ENCODE measurements at places on chromosomes 3 and 15.

DNA sequence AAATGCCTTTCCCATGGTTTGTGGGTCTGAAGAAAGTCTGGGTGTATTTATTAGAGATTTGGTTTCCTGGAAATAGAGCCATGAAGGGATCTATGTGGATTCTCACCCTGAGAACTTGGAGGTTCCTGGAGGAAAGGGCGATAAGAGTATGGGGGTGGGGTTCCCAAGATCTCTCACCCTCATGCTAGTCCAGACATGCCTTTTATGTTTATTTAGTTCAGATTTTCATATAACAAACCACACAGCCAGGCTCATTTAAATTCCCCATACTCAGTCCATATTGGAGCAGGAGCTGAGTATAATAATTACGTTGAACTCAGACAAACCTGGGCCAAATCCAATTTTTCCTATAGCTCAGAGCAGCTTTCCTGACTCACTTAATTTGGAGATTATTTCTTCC, 566.6 kb downstream of the GOLGA6L6 start:
- no peak for DNase-seq

- DNase-seq: no peak
These were observed at the start of gene SLC7A14 for GRCh38 chr3:170585937-170586310. SLC7A14 (minus strand) TSS chr3:170586075; CDS start chr3:170526936, 59,139 bp downstream.

GRCh38 chr3:68893600-68894239, 38.6 kb downstream of the TAFA4 start:
- no peak for DNase-seq

DNA sequence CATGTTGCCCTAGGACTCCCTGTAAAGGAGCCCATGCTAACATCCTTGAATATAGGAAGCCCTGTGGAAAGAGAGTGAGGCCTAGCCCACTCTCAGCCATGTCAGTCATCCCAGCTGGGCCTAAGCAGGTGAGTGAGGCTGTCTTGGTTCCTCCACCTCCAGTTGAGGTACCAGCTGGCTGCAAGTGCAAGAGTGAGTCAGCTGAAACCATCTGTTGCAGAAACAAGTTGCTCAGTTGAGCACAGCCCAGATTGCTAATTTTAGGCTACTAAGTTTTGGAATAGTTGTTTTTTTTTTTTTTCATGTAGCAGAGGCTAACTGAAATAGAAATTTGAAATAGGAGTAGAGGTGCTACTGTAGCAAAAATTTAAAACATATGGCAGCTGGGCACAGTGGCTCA, 43.7 kb upstream of the ADPGK start:
- no peak for DNase-seq

GRCh38 chr15:88842156-88842555, 38.9 kb downstream of the ACAN start:
- no peak for DNase-seq

- no peak for DNase-seq
These were observed 117.0 kb upstream of the TSPAN3 start for GRCh38 chr15:77187751-77188464.

- DNase-seq: no peak
These were observed 10.8 kb downstream of the ASB14 start for GRCh38 chr3:57281715-57282114.

GRCh38 chr3:141400073-141400971, 32.0 kb downstream of the ZBTB38 start:
- no peak for DNase-seq

DNA sequence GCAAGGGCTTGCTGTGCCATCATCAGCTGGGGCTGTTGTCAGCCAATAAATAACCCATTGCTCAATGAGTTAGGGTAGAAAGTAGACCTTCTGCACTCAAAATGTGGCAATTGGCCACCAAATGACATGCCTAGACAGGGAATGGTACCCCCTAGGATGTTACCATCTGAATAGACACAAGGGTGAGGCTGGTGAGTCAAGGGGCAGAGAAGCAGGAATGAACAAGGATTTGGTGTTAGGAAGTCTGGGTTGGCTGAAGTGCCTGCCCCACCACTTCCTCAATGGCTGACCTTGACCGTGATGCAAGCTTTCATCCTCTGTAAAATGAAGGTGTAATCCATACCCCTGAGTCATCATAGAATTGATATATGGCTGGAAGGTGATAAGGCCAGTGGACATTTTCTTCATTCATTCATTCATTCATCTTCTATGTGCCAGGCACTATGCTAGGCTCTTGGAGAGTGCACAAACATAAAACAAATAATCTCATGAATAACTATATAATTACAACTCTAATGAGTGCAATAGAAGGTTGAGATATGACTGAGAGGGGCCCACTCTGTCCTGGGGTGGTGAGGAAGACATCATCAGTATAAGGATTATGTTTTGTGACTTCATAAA, 4.4 kb upstream of the CA12 start:
- no peak for DNase-seq

DNA sequence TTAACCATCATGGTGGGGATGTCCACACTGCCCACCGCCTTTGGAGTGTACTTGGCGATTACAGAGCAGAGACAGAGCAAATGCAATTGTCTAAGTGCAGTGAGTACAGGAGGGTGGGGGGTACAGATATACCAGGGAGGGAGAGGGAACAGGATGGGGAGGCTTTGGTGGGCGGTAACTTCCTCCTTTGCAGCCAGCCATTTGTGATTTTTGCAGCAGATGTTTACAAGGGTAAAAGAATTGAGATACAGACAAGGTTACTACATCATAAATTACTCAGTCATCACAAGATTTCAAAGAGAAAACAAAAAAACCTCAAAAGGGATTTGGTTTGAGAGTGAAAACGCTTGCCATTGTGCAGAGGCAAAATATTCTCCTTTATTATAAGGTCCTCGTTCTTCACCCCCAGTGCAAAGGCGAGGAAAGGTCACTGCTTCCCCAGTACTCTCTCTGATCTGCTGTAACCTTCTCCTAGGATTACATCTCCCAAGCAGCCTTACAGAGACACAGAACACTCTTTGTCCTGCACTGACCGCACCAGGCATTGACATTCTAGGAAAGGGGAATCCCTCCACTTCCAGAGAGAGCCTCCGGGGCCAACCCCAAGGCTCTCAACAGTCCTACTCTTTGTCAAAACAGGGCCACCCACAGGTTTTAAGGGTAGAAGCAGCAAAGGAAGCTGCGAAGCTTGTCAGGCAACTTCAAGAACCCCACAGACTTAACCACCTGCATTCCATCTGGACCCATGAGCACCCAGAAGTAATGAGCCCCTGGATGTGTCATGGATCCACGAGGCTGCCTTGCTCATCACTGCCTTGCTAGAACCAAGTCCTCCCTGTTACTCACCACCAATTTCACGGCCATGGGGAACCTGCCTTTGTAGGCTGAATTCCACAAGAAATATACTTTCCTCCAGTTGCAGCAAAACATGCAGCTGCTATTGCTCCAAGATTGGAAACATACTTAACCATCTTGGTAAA, 117.3 kb downstream of the ADAMTS17 start:
- no peak for DNase-seq

DNA sequence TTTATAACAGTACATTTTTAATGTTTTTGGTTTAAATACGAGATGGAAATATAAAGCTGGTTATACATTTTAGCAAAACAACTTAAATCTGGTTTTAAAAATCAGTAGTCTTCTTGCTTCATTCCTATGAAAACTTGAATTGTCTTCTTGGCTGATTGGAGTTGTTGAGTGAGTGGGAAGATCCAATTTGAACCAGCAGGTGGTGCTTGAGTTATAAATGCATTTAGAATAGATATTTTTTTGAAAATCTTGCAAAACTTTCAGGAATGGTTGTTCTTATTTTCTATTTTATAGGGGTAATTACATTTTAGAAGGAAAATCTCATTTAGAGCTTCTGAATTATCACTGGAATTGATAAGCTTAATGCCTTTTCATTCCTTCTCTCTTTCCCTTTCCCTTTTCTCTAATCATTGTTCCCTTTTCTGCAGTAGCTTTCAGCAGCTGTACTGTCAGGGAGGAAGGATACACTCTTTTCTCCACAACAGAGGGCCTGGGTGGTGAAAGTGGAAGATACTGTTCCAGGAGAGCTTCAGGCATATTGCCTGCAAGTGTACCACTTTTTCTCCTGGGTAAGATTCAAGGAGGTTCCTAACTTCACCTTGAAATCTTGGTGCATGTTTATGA, 335.6 kb downstream of the NLGN1 start:
- no peak for DNase-seq

- no peak for DNase-seq
These were observed 325.0 kb downstream of the OTOL1 start for GRCh38 chr3:161821591-161821990.

DNA sequence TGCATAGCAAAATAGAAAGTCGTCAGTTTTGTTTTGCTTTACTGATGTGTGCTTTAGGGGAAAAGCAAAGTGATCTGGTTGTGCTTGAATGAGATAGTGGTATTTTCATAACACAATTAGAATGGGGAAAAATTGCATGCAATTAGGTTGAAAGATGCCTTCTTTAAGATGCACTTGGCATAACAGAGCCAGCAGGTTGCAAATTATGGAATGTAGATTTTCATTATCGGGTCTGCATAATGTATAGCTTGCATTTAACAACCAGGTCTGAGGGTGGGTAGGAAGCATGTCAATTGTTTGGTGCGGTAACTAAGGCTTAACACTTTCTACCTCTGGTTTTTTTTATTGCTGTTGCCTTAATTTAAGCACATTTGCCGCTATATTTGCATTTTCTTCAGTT, 370.7 kb upstream of the MCTP2 start:
- no peak for DNase-seq

- DNase-seq: no peak
These were observed 42.9 kb downstream of the MYO1E start for GRCh38 chr15:59329570-59330350.

- DNase-seq: no peak
These were observed 10.8 kb downstream of the ZNF774 start for GRCh38 chr15:90362936-90363212.

- DNase-seq: no peak
These were observed 1.4 kb downstream of the CEMIP start for GRCh38 chr15:80780416-80781221.

DNA sequence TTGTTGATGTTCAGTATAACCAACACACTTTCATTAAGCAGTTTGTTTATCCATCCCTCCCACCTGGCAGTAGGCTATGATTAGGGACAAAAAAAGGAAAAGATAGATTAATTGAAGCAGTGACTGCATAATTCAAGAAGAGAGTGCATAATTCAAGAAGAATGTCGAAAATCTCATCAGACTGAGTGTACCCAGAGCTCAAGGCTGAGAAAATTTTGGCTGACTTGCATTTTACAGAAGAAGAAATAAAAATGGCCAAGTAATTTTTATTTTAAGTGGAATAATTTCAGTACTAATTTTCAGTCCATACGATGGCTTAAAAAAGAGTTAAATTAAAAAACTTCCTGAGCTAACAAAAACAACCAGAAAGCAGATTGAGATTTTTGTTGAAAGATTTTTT, 145.4 kb upstream of the LRRFIP2 start:
- no peak for DNase-seq

DNA sequence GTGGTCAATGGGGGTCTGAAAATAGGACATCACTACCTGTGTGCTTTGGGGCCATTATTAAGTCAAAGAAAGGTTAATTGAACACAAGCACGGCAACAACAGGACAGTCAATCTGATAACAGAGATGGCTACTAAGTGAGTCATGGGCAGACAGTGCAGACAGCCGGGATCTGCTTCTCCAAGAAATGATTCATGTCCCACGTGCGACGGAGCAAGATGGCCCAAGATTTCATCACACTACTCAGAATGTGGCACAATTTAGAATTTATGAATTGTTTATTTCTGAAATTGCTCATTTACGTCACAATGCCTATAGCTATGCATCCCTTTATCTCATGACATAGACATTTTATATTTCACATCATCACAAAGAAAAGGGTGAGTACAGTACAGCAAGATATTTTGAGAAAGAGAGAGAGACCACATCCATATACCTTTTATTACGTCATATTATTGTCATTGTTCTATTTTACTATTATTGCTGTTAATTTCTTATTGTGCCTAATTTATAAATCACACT, 770.6 kb upstream of the NR2F2 start:
- DNase-seq: no peak
